Adrenal gland (tissue), 19 donors: ENCODE measurements at places on chromosomes 1 and 21.

DNA sequence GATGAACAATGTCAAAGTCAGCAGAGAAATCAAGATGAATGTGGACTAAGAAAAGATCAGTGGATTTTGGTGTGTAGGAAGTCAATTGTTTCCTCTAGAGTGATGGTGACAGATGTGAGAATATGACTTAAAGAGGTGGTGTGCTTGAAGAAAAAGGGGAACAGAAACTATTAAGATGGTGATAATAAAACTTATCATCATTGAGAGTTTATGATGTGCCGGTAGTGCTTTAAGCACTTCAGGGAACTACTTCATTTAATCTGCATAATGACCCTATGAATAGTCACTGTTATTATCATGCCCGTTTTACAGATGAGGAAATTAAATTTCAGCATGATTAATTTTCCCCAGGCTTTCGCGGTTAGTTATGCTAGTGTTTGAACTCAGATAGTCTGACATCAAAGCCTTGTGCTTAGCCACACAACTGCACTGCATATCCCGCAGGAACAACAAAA is 246.9 kb upstream of the LRRC7 start:
- H3K27ac ChIP-seq = no peak overlapping the region
- H3K4me3 ChIP-seq = no peak overlapping the region
- no peak for DNase-seq
- no peaks in the 10 kb centered on the region for H3K36me3 ChIP-seq
- H3K27me3 ChIP-seq = no peaks in the 10 kb centered on the region

DNA sequence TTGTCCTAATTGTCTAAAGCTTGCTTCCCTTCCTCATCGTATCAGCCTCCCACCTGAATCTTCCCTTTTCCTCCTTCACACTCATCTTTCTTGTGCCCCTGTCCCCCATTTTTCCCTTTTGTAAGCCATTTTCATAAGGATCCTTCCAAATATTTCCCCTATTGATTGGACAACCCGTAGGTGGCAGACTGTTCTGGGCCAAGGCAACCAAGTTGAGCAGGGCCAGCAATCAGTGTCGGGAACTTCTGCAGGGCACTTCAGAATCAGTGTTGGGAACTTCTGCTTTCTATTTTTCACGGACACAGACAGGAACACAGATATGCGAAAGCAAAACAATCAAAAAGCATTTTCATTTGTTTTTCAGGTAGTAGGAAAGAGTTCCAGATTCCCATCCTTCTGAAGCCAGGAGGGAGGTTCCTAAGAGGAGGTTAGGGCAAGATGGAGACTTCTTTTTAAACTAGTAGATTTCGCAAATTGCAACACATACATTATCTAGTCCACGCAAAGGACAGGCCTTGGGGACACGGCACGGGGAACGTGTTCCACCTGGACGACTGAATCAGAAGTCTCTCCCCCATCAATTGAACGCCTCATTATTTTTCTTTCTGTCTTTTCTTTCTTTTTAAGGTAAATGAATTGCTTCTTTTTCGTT is 691 bp upstream of the MPZL1 start:
- no peaks in the 10 kb centered on the region for H3K36me3 ChIP-seq
- peak; percentile 69 for DNase-seq
- H3K27me3 ChIP-seq = no peaks in the 10 kb centered on the region

- no peaks in the 10 kb centered on the region for H3K4me1 ChIP-seq
- H3K36me3 ChIP-seq = no peaks in the 10 kb centered on the region
- no peak for DNase-seq
- H3K27me3 ChIP-seq = no peaks in the 10 kb centered on the region
- no peak overlapping the region for H3K27ac ChIP-seq
Measured at GRCh38 chr21:15249285-15249993, 184.6 kb upstream of the NRIP1 start.

GRCh38 chr1:243790404-243790803 is 59.6 kb downstream of the AKT3 start:
- no peak overlapping the region for H3K27ac ChIP-seq
- DNase-seq = no peak
- H3K4me1 ChIP-seq = peaks cover 58% of the 10 kb centered on the region
- H3K36me3 ChIP-seq = no peaks in the 10 kb centered on the region
- no peaks in the 10 kb centered on the region for H3K27me3 ChIP-seq
